ENCODE measurements at places on chromosomes 2 and 18. TPM values are rescaled to one million over a fixed set of nuclear protein-coding genes. Genes with fewer than 3 reads are reported as not detected.

GRCh38 chr2:10446631-10447030, 1.5 kb downstream of the ODC1 start:
- DNase-seq: no peak

DNA sequence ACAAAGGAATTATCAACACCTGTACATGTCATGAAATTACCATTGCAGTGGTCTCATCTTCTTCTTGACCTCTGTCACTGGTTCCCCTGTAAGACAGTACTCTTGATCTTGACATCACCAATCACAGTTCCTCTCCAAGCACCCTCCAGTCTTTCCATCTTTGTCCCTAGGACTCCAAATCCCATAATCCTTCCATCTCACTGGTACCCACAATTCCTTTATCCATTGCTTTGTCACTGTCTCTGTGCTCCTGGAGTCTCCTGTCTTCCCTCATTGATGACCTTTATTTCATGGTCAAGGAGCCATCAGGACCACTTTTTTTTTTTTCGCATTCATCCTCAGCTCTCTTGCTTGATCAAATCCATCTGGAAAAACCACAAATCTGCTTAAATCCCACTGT, 56.7 kb downstream of the COL4A3 start:
- DNase-seq: no peak

- DNase-seq: no peak
Observed at GRCh38 chr18:33375829-33376228, 64.7 kb downstream of the CCDC178 start.

DNA sequence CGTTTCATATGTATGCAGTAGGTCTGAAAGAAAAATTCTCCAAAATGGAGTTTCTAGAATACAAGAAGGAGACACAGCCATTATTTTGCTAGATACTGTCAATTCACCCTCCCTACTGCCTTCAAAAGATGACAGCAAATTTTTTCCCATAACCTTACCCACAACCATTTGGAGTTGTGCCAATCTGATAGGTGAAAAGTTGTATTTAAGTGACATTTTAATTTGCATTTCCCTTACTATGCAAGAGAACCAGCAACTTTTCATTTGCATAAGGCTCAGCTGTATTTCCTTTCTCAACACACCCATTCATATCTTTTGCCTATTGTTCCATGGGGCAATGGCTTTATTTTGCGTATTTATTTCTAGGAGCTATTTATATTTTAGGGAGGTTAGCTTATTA, 31.4 kb upstream of the IL18RAP start:
- DNase-seq: no peak

GRCh38 chr2:23390152-23390551, 5.2 kb downstream of the KLHL29 start:
- DNase-seq: no peak

- no peak for DNase-seq
Observed at GRCh38 chr2:121608967-121609366, 40.3 kb downstream of the CLASP1 start.

DNA sequence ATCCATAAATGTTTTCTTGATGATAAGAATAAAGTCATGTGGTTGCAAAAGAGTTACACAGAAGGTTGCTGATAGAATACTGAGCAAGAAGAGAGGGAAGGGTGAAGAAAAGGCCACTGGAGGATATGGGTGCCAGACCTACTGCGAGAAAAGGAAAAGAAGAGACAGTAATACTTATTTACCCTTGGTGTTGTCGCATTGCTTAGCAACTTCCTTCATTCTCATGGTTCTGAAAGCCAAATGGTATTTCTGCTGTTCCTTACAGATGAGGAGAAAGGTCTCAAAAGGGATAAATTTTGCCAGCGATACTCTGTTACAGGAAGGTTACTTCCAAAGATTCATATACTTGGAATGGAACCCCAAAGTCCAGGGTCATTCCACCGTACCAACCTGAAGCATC, 62.5 kb downstream of the LHCGR start:
- no peak for DNase-seq

- DNase-seq: no peak
Observed at GRCh38 chr18:13616041-13616440, 110.3 kb downstream of the FAM210A start.

DNA sequence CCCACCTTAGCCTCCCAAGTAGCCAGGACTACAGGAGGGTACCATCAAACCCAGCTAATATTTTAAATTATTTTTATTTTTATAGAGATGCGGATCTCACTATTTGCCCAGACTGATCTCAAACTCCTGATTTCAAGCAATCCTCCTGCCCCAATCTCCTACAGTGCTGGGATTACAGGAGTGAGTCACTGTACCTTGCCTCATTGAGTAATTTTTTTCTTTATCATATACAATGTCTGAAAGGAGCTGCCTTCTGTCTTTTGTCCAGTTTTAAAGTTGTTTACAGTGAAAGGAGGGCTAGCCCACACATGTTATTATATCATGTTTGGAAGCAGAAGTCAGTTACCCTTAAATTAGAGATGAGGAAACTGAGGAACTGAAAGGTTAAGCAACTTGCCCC, 32.5 kb downstream of the PRKRA start:
- no peak for DNase-seq

Gene FSHR
- not detected for total RNA-seq

Gene RAX
- total RNA-seq: not detected
